ENCODE measurements at places on chromosomes 1 and 21.
A peak's percentile ranks its signal among the peaks of the same experiment; 100 is the strongest.

DNA sequence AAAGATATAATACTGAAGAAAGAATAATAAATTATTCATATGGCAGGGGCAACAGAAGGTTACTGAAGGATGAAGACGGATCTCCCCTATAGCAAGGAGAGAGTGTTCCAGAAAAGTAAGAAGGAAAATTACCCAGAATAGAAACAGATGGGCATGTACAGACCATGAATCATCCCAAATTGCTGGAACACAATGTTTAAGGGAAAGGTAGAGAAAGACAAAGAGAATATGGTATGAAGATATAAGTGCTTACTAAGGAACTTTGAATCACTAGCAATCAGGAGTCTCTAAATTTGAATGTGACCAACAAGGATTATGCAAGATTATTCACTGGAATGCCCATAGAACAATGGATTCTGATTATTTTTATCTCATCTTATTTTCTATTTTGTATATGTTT lies 375.4 kb downstream of the COL11A1 start:
- DNase-seq, result no peak

- DNase-seq, result no peak
Observed at GRCh38 chr1:106360252-106360651, 696.2 kb upstream of the PRMT6 start.

- no peak for DNase-seq
Observed at GRCh38 chr1:112509005-112509659, 367 bp downstream of the WNT2B start.

GRCh38 chr1:234497589-234497988 lies 18.6 kb upstream of the TARBP1 start:
- no peak for DNase-seq

DNA sequence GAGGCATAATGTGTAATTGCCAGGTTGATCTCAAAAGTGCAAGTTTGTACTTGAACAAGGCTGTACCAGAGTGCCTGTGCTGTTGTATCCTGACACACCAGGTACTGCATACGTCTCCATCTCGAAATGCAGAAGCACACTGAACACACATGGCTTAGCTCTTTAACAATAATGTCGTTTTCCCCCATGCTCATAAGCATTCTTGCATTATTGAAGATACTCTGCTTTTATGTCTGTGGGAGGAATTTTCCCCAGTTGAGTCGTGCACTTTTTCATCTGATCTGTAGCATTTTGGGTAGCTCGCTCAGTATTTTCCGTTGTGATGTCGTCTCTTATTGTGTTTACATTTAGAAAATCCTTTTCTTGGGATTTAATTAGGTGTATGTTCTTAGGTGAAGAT lies 98.7 kb downstream of the PCBP3 start:
- DNase-seq, result no peak

- no peak for DNase-seq
Observed at GRCh38 chr1:164534863-164535610, 23.9 kb upstream of the PBX1 start.

DNA sequence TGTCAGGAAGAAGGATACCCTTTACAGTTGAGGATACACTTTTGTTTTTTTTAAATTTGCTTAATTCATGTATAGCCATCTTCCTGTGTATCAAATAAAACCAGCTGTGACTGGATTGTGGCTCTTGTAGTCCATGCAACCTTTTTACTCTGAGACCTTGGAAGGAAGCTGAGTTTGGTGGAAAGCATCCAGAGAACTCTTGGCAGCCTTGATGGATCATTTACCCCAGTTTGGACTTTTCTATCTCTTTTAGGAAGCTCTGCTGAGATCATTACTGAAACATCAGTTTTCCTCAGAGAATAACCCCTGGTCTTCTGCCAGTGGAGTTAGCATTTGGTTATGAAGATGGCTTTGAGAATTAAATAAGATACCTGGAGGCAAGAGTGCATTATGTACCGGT lies 21.2 kb upstream of the APOBEC4 start:
- no peak for DNase-seq

GRCh38 chr1:231523816-231524215 lies 4.7 kb upstream of the TSNAX start:
- no peak for DNase-seq

DNA sequence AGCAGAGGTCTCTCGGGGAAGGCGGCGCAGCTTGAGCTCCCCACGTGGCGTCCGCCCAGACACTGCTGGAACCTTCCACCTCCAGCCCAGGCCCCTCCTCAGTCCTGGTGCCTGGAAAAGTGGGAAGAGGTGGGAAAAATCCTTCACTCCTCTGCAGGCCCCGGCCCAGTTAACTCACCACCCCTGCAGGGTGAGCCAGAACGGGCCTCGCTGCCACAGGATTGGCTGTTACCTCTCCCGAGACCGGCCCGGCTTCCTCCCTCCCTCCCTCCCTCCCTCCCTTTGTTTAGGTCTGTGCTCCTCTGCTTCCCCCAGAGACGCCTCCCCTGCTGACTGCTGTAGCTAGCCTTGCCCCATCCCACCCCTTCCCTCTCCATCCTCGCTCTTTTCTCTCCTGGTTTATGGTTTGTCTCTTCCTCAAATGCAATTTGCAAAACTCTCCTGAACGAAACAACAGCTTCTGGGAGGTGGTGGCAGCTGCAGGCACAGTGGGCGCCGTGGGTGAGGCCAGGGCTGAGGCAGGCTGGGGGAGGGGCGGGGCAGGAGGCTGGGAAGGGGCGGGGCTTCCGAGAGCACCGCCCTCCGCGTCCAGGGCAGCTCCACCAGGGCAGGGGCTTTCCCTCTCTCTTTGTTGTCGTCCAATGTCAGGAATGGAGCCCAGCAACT lies 6.5 kb downstream of the CAPN9 start:
- no peak for DNase-seq

DNA sequence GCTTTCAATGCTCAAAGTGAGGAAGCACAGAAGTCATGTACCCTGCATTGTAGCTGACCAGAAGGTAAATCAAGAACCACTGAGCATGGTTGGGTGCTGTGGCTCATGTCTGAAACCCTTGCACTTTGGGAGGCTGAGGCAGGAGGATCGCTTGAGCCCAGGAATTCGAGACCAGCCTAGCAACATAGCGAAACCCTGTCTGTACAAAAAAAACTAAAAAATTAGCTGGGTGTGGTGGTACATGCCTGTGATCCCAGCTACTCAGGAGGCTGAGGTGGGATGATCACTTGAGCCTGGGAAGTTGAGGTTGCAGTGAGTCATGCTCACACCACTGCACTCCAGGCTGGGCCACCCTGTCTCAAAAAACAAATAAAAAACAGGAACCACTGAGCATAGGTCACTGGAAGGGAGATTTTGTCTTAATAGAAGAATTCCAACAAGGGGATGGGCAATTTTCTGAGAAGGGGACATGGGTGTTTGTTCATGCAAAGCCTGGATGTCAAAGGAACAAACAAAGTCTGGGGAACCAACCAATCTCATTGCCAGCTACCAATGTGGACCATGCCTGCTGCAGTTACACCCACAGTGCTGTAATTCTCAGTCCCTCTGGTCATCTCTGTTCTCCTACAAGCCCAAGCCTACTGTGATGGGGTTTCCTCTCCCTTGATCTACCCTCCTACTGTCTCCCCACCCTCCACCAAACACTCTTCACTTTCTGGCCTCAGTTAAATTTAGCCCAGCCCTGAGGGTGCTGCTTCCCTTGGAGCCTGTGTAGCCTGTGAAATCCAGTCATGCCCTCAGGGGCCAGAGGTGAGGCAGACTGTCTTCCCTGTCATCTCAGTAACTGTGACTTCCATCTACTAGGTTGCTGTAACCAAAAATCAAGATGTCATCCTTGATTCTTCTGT lies 47.9 kb downstream of the ELF3 start:
- no peak for DNase-seq

GRCh38 chr1:94038511-94038910 lies 82.4 kb downstream of the ABCA4 start:
- DNase-seq, result no peak

- DNase-seq, result no peak
Observed at GRCh38 chr1:101664726-101665125, 332.0 kb downstream of the OLFM3 start.

GRCh38 chr21:41764558-41765419 lies 2.1 kb downstream of the RIPK4 start:
- DNase-seq, result no peak

DNA sequence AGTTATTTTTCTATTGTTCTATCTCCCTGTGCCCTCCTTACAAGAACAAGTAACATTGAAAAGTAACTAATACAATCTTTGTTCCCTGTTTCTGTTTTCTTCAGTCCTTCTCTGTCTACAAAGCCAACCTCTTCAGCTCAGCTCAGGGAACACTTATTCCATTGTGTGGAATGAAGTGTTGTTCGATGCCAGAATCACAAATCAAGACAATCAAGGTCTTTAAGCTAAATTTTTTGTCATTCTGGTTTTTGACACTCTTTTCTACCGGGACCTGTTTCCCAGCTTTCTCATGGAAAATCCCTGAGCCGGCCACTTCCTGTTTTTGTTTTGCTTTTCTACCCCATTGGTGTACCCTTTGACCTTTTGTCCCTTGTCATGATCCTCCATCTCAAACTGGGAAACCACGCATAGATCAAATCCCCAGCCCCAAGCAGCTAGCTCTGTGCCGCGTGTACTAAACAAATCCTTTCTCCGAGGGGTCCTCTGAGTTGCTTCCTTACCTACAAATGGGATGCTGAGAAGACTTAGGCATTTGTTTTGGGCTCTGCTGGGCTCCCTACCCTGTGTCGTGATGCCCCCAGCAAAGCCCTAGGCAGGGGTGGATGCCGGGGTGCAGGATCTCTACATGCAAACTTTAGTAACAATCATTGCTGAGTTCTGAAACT lies 141.8 kb downstream of the TOMM20 start:
- no peak for DNase-seq

DNA sequence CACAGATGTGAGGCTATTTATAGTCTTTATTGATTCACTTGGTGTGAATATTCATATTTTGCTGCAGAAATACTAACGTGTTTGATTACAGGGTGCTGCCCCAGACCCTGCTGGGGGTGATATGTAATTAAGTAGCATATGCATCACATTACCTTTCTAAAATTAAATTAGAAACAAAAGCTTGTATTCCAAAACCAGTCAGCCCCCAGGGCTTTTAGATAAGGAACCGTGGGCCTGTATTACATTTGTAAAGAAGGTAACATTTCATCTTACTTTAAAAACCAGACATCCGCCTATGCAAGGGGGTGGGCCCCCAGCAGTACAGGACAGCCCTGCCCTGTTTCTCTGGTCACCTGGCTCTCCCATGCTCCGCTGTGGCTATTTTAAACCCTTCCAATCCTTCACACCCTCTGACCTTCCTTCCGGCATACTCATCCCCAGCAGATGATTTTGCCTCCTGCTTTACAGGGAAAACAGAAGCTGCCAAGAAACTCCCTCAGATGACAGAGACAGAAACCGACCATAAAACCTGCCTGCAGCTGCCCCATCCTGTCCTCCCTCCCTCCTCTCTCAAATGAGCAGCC lies 22.0 kb upstream of the KCNC4 start:
- no peak for DNase-seq

DNA sequence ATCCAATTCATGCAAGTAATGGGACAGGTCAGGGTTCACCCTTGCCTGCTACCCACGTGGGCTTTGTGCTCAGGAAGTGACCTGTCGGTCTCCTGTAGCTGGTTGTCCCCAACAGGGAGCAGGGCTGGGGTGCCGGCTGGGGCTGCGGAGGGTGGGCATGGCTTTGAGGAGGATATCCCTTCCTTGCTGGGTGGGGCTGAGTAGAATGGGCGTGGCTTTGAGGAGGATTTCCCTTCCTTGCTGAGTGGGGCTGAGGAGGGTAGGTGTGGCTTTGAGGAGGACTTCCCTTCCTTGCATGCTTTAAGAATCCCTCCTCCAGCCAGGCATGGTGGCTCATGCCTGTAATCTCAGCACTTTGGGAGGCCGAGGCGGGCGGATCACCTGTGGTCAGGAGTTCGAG lies 151.3 kb downstream of the CLIC6 start:
- DNase-seq, result no peak

GRCh38 chr1:183194527-183195141 lies 8.6 kb downstream of the LAMC2 start:
- no peak for DNase-seq

GRCh38 chr1:98086156-98086555 lies 165.3 kb upstream of the DPYD start:
- DNase-seq, result no peak

DNA sequence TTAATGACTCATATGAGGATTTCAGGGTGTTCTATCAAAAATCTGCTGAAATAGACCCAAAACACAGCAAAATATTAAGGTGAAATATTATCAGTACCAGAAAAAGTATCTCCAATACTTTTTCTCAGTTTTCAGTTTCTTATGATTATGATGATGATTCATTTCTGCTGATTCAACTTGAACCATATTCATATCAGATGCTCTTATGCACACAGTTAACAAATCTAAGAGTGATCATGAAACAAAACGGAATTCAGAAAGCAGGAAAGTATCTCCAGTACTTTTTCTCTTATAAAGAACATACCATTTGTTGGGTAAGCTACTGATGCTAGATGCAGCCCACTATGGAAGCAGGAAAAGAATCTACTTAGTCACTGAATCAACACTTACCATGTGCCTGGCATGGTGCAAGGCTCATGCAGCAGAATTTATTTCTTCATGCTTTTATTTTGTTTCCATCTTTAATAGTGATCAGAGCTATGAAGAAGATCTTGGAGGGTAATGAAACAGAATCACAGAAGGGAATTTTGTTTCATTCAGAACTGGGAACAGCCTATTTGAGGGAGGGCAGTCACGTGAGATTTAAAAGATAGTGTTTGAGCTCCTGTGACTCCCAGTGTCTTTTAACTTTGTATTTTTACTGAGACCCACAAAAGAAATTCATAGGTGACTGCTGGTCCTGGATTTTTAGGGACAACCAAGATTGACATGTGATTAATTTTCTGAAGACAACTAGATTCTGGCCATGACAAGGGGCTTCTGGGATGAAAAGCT lies 480.6 kb downstream of the SETD4 start:
- DNase-seq, result no peak

DNA sequence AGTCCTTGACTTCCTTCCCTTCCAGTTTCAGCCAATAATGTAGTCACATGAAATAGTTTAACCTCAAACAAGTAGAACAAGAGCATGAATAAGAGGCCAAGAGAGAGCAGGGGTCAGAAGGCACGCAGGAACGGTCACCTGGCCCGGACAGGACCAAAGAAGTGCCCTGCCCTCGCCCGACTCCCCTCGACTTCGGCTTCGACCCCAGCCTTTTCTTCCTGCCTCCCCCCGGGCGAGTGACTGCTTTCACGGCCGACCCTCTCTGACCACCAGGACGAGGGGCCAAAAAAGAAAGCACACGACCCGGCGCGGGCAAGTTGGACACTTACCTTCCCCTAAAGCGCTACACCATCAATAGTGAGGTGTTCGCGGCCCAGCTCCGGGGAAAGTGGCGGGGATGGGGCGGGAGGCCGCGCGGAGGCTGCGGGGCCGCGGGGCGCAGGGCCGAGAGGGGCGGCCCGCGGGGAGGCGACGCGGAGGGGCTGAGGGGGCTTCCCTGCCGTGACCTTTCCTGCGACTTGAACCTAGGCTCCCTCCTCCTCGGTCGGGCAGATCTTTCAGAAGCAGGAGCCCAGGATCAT lies 519 bp downstream of the RERE start:
- peak; percentile 2 for DNase-seq

DNA sequence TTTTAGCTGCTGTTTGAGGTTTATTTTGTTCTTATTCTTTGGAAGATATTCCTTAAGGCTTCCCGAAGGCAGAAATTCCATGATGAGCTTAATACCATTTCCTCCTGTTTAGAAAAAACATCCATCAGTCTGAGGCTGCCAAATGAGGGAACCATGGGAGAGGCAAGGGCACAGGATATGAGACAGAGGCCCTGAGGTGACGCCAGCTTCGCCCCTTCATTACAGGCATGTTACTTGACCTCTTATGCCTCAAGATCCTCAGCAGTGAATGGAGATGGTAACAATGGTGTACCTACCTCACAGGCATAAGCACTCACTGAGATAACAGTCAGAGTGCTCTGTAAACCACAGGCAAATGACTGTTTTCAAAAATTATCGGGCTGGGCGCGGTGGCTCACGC lies 93.6 kb downstream of the RAVER2 start:
- no peak for DNase-seq

All from activated CD8-positive, alpha-beta memory T cell treated with anti-CD3 and anti-CD28 coated beads for 4 hours (primary cell).